ENCODE measurements at places on chromosomes 1 and 21.

GRCh38 chr1:24806588-24806987 lies 61.3 kb downstream of the CLIC4 start:
- no peak for DNase-seq

- DNase-seq: no peak
Observed at GRCh38 chr1:151108331-151108730, 37.8 kb downstream of the GABPB2 start.

- DNase-seq: no peak
Observed at GRCh38 chr1:155014709-155015508, 12.3 kb downstream of the ZBTB7B start.

DNA sequence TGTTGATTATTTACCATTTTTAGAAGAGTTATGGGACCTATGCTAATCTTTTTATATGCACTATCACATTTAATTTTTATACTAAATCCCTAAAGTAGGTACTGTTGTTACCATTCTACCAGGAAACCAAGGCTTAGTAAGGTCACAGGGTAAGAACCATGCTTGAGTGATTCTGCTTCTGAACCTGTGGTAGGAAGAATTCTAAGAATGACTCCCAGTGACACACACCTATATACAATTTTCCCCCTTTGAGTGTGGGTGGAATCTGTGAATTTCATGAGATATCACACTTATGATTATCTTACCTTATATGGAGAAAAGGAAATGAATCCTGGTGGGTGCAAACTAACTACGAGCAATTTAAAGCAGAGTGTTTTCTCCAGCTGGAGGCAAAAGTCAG lies 391.0 kb downstream of the USH2A start:
- DNase-seq: no peak

- DNase-seq: no peak
Observed at GRCh38 chr21:45556645-45557615, 14.7 kb upstream of the SLC19A1 start.

DNA sequence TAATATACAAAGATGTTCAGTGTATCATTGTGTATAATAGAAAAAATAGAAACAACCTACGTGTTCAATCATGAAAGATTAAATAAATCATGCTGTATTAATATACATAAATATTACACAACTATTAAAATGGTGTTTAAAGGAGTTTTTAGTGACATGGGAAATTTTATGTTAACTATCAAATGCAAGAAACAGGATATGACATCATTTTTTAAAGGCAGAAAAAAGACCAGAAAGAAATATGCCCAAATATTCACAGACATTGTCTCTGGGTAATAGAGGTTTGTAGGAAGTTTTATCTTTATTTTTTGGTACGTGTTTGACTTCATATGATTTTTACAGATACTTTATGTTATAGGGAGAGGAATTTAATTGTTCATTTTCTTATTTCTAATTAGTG lies 34.0 kb downstream of the NPHS2 start:
- no peak for DNase-seq

GRCh38 chr21:38668541-38668940 lies 137.2 kb upstream of the ETS2 start:
- DNase-seq: no peak

DNA sequence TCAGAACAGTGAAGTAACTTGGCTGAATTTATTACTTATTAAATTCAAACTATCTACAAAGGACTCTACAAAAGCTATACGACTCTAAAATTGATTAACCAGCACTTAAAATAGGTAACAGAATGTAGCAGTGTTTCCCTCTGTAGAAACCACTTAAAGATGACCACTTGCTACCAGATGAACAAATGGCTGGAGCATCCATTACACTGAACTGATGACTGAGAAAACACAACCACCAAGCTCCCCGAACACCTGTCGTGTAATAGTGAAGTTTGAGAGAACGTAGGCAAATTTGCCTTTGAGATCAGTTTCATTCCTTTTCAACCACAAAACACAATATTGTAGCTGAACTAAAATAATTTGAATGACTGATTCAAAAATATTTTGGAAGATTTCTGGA lies 226.7 kb downstream of the KCNT2 start:
- DNase-seq: no peak

DNA sequence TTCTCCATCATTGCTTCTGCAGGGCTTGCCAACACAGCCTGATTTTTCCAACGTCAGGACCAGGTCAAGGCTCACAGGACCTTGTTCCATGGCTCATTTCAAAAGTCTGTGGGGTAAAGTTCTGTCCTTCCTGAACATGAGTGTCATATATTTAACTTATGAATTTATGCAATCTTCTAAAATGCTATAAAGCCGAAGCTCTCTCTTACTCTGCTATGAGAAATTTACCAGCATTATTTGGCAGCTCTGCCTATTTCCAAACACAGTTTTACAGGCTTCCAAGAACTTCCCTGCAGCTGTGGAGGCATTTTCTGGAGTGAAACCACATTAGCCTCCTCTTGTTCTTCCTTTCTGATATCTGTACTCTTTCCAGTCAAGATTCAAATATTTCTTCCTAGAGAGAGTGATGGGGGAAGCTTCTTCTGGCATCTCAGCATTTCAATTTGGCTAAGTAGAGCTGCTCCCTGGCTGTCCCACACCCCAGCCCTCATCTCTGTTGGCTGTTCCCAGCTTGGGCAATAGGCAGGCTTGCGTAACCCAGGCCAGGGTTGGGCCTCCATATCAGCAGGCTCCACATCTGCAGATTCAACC lies 15.6 kb upstream of the HMGCS2 start:
- no peak for DNase-seq

DNA sequence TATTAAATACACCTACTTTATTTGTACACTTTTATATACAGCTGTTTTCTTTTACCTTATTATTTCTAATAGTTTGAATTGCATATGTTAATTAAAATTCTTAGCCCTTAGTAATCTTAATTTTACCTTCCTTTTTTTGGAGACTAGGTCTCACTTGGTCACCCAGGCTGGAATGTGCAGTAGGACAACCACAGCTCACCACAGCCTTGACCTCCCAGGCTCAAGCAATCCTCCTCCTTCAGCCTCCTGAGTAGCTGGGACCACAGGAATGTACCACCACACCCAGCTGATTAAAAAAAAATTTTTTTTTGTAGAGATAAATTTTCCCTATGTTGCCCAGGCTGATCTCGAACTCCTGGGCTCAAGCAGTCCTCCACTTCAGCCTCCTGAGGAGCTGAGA lies 15.0 kb upstream of the SDC3 start:
- no peak for DNase-seq

GRCh38 chr1:35714921-35715567 lies 3.6 kb downstream of the C1orf216 start:
- no peak for DNase-seq

- peak; percentile 28 for DNase-seq
Observed at GRCh38 chr1:204647114-204647804, 38.3 kb downstream of the LRRN2 start.

DNA sequence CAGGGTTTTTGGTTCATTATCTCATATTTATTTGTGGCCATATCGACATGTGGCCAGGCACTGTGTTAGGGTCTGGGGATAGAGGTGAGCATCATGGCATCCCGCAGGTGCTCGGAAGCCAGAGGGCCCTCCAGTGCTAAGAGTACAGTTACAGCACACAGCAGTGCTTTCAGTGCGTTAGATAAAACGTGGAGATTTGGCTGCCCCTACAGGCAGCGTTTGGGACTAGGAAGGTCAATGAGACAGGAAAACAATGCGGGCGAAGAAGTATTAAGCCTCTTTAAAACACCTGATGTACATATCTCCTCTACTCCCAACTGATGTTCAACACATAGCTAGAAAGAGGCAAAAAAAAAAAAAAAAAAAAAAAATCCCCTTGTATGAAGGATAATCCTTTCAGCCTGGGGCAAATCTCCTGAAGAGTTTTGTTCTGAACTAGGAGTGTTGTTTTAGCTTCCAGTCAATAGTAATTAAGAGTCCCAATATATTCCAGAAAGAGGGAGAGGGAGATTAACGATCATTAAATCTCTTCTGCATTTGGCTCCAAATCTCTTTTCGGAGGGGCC lies 80.1 kb downstream of the CAPZB start:
- DNase-seq: no peak

DNA sequence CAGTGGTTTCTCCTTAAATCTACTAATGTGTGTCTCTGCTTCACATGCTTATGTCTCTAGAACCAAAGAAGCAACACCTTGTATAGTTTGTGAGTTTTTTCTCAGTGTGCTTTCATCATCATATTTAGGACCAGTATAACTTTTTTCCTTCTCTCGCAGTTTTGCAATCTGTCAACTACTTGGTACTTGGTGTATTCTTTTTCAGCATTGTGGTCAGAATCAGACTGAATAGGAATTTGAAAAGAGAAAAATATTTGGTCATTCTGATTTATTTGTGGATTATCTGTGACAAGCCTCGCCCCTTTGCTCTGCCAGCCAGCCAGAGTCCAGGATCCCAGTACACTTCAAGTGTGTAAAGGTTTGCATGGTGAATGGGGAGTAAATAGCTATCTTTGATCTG lies 122.3 kb downstream of the C1orf21 start:
- no peak for DNase-seq

DNA sequence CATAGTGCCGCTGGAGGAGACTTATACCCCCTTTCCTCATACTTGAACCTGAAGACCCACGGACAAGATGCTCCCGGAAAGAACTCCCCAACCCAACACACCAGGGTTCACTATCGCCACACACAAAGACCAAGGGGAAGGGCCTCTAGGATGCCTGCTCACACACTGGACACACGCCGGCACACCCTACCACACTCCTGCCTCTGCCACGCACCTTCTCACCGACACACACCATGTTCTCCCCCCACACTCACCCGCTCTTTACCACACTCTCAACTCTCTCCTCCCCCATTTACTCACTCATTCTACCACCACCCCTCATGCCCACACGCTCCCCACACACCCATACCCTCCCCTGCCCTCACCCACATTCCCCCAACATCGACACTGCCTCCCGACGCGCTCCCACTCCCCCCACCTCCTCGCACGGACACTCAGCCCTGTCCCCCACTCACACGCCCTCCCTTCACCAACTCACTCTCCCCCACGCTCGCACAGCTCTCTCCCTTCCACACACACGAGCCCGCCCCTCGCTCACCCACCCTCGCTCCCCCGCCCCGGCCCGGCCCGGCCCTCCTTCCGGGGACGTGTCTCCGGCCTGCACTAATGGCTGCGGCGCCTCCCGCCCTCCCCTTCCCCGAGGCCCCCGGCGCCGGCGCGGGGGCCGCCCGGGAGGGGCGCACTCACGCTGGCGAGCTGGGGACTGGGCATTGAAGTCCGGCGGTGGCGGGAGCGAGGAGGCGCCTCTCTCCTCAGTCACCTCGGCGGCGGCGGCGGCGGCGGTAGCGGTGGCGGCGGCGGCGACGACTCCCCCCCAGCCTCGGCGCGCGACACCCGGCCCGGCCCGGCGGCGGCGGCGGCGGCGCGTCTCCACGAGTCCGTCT lies 626 bp downstream of the PTP4A2 start:
- no peak for DNase-seq

GRCh38 chr1:87785386-87785785 lies 456.7 kb downstream of the LMO4 start:
- DNase-seq: no peak

- no peak for DNase-seq
Observed at GRCh38 chr1:59243550-59243949, 53.3 kb upstream of the FGGY start.

DNA sequence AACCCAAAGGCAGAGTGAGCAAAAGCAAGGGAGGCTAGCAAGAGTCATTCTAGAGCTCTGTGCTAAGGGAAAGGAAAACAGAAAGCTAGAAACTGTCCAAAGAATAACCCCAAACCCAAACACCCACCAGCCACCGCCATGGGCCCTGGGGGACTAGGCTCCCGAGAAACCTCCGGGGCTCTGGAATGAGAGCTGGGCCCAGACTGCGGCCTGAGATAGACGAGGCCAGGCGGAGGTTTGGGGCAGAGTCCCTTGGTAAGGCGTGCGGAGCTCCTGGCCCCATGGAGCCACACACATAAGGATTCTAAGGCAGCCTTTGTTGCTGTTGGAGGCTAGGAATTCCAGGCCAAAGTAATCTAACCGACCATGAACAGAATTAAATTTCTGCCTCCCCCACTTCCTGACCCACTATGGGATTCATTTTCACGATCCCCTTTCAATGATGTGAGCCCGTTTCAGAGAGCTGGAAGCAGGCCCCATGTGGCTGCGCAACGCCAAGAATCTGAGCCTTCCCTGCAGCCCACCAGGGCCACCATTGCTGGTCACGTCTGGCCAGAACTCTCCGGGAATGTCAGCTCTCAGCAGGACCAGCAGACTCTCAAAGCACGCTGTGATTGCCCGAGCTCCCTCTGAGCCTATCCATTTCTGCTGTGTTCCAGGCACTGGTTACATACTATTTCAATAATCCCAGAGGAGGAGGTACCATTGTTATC lies 145.0 kb downstream of the TRABD2B start:
- DNase-seq: no peak

DNA sequence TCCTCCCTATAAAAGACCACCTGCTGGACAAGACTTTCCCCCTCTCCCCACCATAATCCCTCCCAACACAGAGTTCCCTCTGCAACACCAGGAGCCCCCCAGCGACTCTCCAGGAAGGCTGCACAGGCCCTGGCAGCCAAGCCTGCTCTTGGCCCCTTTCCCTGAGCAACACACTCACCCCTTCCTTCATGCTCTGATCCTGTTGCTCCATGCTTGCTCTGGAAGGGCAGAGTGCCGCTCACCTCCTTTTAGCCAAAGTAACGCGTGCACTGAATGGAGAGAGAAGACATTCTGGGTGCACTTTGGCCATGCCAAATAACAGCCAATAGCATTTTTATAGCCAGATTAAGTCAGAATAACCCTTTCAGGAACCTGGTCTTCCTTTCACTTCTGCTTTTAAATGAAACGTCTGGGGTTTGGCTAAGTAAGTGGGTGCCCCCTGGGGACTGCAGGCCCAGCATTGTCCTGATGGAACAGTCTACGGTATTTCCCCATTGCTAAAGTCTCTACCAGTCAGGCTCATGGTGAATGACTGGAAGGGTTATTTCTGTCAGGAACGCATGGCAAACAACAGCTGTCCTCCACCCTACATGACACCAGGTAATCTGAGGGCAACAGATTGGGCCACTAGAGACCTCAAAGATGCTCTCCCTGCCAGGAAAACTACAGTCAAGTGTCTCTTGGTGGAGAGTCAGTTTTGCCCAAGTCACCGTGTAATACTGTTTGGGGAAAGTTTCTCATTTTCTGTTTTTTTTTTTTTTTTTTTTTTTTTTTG lies at the start of gene SLC2A5:
TSS of gene SLC2A5 (minus strand) at position 310 of the 775 bp plus-strand sequence. CDS start at position 211, 99 bp downstream.
- no peak for DNase-seq

DNA sequence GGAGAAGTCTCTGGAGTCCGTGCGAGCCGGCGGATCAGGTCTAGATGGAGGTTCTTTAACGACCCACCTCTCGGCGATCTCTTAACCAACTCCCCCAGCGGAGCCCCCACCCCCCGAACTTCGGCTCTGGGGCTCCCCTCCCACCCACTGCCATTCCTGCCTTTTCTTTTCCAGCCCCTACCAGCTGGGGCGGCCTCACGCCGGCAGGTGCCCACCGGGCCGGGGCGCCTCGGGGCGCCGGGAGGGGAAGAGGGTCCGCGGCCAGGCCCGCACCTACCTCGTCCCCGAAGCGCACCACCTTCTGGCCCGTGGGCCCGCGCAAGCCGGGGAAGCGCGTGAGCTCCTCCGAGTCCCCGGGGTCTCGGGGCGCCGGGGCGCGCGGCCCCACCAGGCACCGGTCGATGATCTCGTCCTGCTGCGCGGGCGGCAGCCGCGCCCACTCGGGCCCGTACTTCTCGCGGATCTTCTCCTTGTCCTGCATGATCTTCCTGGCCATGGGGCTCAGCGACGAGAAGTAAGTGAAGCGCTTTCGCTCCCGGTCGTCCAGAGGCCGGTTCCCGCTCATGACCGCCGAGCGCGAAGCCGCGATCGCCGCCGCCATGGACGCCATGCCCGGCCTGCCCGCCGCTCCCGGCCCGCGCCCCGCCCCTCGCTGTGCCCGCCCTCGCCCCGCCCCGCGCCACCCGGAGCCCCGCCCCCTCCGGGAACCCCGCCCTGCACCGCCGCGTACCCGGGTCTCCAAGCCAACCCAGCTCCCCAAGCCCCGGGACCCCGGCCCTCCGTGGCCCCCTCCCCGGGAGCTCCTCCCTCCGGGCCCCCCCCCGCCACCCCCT lies at the start of gene C1orf198:
TSS of gene C1orf198 (minus strand) at position 619 of the 833 bp plus-strand sequence. CDS start at position 610, 9 bp downstream.
- DNase-seq: peak; percentile 21

Data from foreskin keratinocyte (primary cell).